Neural crest cell (in vitro differentiated cells): ENCODE measurements at places on chromosomes 12 and 14. TPM values are rescaled to one million over a fixed set of nuclear protein-coding genes. Genes with fewer than 3 reads are reported as not detected.

The R3HDM2 gene
- 57.3 and 57.5 TPM in 2 replicates for total RNA-seq

GRCh38 chr12:113058553-113058952 lies 2.0 kb downstream of the DTX1 start:
- no peak for DNase-seq

DNA sequence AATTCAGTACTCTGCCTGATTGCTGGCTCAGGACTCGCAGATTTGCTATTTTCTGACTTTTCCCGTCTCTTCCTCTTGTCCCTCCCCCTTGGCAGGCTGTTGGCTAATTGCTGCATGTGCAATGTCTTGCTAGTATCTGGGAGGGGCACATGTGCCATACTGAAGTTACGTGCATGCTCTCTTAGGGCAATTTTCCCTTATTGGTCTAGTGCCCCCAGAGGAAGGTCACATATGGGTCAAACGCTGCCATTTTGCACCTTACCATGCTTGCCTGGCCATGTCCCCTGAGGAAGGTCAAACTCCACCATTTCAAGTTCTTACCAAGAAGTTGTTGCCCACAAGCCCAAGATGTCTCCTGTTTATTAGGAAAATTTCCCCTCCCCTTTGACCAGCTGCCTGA lies 13.9 kb upstream of the ERC1 start:
- no peak for DNase-seq

DNA sequence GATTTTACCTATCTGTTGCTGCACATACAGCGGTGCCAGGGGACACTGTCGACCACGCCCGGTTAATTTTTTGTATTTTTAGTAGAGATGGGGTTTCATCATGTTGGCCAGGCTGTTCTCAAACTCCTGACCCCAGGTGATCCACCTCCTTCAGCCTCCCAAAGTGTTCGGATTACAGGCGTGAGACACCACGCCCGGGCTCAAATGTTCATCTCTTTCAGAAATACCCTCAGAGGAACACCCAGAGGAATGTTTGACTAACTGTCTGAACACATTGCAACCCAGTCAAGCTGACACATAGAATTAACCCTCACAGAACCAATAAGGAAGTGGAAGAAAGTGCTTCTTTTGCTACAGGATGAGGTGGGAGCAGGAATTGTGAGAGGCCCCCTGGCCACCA lies 15.0 kb upstream of the ETFBKMT start:
- DNase-seq, result no peak

DNA sequence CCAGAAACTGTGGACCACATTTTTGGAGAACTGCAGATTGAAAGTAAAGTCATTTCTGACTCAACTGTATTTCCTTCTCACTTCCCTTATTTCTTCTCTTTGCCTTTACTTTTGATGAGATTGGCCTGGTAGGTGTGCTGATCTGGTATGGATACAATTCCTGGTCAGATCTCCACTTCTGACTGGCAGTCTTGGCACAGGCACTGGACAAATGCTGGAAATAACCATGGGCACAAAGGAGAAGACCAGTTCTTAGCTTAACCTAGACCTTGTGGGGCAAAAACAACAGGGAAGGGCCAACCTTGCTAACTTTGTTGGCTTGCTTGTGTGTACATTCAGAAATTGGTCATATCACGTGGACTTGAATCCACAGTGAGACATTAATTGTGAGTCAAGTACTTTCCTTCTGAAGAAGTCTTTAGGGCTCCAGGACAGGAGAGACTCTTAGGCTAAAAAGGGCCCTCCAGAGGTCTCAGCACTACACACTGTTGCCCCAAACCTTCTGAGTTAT lies 75.0 kb downstream of the DIP2B start:
- no peak for DNase-seq

DNA sequence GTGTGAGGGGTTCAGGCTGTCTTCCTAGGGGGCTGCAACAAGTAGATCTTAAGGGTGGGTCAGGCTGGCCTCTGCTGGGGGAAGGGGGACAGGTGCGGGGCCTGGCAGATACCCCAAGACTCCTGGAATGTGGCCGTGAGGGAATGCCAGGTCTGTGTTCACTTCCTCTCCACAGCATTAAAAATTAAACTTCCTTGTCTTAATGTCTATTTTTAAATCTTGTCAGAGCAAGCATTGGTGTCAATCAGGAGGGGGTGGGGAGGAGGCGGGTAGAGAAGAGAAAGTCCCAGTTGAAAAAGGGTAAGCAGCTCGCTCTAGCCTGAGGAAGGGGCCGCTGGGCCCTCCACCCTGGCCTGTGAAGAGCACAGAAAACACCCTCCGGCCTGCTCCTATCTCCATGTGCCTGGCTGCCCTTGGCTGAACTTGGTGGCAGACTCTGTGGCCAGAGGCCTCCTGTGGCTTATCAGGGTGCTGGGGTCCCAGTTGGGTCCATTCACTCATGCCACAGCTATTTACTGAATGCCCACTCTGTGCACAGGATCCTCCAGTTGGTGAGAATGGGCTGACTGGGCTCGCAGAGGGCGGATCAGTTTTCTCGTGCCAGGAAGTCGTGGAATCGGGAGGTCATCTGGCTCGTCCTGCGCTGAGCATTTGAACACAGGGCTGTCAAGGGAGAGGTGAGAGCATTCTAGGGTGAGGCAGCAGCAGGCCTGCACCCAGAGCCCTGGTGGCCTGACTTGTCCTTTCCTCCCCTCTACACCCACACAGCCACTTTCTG lies 128.8 kb downstream of the TSPAN9 start:
- DNase-seq, result no peak

DNA sequence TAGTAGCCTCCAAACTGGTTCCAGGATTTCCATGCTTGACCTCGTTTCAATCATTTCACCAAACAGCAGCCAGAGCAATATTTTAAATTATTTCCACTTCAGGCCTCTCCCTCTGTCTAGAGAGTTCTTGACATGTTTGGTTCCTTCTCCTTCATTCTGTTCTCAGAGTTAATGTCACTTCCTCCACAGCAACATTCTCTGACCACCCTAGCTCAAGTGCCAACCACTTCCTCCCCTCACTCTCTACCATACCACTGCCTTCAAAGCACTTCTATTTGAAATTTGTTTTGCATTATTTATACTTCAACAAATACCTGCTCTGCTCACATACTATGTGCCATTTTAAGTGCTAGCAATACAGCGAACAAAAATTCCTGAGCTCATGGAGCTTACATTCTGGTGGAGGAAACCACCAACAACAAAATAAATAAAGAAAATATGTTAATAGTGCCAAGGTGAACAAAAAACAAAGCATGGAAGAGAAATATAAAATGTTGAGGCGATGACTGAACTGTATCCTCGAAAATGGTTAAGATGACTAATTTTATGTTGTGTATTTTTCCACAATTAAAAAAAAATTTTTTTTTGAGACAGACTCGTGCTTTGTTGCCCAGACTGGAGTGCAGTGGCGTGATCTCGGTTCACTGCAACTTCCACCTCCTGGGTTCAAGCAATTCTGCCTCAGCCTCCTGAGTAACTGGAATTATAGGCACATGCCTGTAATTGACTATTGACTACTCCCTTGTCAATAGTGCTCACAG lies 17.3 kb downstream of the BAZ1A start:
- no peak for DNase-seq

- DNase-seq, result no peak
Observed at GRCh38 chr12:1448336-1448735, 146.0 kb downstream of the FBXL14 start.
